ENCODE measurements at places on chromosomes 3 and 15. TPM values are rescaled to one million over a fixed set of nuclear protein-coding genes. Genes with fewer than 3 reads are reported as not detected.

DNA sequence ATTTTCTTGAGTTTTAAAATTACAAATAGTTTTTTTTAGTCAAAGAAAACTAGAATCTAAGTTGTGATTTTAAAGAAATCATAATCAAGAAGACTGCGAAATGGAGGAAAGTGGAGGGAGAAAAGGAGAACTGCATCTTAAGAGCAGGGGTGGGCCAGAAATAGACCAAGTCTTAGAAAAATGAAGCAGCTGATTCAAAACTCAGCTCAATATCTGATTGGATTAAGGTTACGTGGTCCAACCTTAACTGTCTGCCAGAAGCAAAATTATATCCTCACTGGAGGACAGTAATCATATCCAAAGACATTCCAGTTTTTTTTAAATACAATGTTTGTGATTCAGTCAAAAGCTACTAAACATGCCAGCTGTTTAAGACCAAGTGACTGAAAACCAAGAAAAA, 41.4 kb downstream of the CHSY1 start:
- DNase-seq: no peak

- DNase-seq: no peak
Observed at GRCh38 chr3:13932578-13933295, 52.9 kb upstream of the WNT7A start.

DNA sequence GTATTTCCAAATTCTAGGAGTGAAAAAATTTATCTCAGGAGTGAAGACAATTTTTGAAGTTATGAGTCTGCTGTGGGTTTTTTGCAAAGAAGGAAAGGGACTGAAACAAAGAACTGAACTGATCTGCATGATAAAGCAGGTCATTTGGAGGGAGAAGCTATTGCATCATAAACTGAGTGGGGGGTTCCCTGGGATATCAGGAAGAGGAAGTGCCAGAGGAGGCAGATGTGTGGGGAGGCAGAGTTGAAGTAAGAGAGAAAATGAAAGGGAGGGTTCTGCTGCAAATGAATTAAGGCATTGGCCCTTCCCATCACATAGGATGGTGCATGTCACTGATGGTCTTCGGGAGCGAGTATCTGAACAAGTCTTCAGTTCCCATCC, 379.2 kb downstream of the VPS13C start:
- DNase-seq: no peak

DNA sequence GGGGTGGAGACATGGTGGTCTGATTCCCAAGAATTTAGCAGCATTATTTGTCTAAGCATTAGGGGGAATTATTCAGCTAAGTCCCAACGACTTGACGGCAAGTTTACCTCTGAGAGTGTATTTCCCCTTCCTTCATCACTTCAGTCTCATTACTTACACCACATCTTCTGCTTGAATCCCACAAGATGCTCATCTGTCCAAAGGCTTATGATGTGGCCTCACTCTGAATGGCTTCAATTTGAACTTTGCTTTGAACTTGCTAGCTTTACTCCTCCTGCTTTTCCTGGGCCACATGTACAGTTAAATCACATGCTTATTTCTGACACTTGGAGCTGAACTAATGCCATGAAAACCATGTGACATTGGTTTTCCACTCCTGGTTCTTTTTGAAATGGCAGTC, 231.3 kb upstream of the SATB1 start:
- no peak for DNase-seq

DNA sequence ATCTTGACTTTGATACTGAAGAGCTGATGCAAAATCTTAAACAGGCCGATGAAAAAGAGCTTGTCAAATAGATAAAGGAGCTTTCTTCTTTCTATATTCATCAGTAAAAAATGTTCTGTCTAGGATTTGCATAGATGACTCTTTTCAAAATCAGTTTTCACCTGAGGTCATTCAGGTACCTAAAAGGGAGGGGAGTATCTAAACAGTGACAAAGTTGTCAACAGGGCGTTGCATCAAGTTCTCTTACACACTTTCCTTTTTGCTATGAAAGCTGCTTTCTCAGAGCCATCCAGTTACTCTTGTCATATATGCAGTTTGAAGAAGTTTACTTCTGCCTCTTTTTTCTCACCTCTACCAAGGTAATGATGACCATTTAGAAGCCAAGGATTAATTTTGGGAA, 60.0 kb downstream of the AKAP13 start:
- DNase-seq: no peak

- DNase-seq: no peak
Observed at GRCh38 chr15:74535388-74536084, 5.5 kb upstream of the ARID3B start.

CLDN16 gene
- not detected for total RNA-seq

MUC20 gene
- total RNA-seq: 0.57 TPM

TMC3 gene
- total RNA-seq: not detected

IQCF5 gene
- not detected for total RNA-seq

VPS8 gene
- 46.1 TPM for total RNA-seq
